Fibroblast of mammary gland (primary cell): ENCODE measurements at places on chromosomes 3 and 15.

- DNase-seq, result no peak
Observed at GRCh38 chr3:98733053-98733811, 29.9 kb upstream of the ST3GAL6 start.

- peak; percentile 38 for DNase-seq
Observed at GRCh38 chr15:31328428-31328968, 1.9 kb downstream of the KLF13 start.

- DNase-seq, result no peak
Observed at GRCh38 chr3:107201146-107201545, 176.1 kb upstream of the CCDC54 start.

GRCh38 chr3:67531181-67532101 is 123.0 kb downstream of the SUCLG2 start:
- DNase-seq, result peak; percentile 20

DNA sequence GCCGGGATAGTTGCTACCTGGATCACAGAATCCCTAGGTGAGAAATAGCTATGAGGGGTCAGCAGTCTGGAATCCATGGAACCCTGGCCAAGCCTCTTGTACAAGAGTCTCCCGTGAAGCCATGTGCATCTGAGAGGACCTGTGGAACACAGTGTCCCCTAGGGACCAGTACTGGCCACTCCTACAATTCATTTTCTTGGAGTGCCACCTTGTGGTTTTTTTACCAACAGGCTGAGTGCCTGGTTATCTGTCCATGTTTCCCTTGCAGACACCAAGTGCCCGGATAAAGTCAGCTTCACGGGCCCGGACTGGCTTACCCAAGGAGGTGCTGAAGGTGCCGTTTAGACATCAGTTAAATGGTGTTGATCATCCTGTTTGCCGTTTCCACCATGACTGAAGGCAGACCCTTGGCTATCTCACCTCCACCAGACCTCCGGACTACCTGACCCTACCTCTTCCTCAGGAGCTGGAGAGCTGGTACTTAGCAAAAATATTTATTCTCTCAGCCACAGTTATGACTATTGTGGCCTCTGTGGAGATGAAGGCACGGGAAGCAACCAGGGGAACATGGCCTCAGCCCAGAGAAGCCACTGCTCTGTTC is 93.9 kb downstream of the RBPMS2 start:
- DNase-seq, result peak; percentile 69

GRCh38 chr3:185257334-185257733 is 3.5 kb upstream of the EHHADH start:
- DNase-seq, result no peak

- DNase-seq, result peak; percentile 99
Observed at GRCh38 chr15:81312790-81313543, 11.0 kb downstream of the STARD5 start.

DNA sequence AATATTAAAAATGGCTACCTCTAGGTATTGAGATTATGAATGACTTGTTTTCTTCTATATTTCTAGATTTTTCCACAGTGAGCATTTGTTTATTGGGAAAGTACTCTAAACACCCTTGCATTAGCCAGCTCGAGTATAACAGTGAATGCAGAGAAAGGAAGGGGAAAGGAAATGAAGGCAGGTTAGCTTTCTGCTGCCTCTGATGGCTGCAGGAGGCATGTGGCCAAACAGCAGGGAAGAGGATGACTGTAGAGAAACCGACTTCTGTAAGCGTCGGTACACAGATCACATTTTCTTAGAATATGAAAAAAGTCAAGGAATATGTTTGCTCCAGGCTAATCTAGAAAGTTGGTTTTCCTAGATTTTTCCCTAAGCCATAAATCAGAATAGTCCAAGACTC is 19.8 kb downstream of the GNB5 start:
- DNase-seq, result peak; percentile 17

DNA sequence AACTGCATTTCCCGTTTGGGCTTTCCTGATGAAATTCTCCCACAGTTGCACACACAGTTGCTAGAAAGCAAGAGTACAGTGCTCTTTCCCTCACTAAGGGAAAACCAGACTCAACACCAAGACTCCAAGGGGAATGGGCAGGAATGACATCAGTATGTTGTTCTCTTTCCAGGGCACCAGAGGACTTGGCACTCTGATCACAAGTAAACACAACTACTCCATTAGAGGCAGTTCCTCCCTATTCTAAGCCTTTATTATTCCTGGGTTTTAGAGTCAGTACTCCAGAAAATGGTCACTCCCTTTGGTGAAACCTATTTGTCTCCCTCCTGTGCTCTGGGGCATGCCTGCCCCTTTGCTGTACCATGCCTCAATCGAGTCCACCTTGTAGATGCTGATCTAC is 52.3 kb upstream of the VGLL4 start:
- no peak for DNase-seq

GRCh38 chr15:91257746-91258414 is 157.8 kb downstream of the SV2B start:
- no peak for DNase-seq

DNA sequence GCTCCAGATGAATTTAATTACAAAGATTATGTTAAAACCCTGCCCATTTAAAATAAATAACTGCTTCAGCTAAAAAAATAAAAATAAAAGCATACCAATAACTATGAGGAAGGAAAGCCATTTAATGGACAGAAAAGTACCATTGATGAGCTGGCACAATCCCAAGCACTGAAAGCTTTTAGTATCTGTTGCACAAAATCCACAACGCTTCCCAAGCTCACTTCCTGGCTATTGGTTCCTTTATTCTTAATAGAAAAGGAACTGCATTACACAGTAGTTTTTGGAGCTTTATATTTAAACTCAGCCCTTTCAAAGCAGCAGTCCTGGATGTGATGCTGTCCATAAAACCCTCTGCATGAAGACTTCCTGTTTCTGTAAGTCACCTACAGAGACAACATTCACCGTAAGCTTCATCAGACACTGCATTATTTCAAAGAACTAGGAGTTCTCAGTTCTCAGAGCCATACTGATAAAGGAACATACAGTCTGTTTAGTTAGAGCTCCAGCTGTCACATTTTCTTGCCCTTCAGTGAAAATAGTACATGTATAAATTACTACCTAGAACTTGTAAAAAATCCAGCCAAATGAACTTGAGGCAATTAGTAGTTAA is 81.5 kb downstream of the CSNK1G1 start:
- DNase-seq, result no peak

DNA sequence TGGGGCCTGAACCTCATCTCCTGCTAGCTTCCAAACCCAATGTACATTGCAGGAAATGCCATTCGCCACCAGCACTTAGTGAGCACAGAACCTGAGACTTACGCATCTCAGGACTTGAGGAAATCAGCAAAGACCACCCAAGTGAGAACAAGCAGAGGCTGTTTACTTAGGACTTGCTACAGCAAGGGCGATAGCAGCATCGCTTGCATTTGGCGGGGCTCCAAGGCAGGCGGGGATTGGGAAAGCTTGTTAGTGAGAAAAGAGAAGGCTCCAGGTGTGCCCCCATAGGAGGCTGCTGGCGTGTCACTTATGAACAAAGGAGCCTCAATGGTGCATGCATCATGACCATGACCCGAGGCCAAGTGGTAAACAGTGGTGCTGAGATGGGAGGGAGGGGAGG is 19.7 kb downstream of the SLC6A20 start:
- DNase-seq, result no peak

- no peak for DNase-seq
Observed at GRCh38 chr3:195101927-195102608, 168.9 kb downstream of the XXYLT1 start.

- peak; percentile 40 for DNase-seq
Observed at GRCh38 chr3:56923526-56924224, 121.9 kb upstream of the ARHGEF3 start.

GRCh38 chr3:35438101-35438500 is 201.2 kb upstream of the ARPP21 start:
- DNase-seq, result no peak

- DNase-seq, result peak; percentile 59
Observed at GRCh38 chr3:152253514-152253913, 15.2 kb upstream of the MBNL1 start.

GRCh38 chr15:48722764-48723661 is 77.5 kb upstream of the FBN1 start:
- peak; percentile 95 for DNase-seq

- DNase-seq, result peak; percentile 89
Observed at GRCh38 chr3:53773611-53774368, 72.4 kb downstream of the CHDH start.

- peak; percentile 62 for DNase-seq
Observed at GRCh38 chr3:123559040-123559861, 25.6 kb downstream of the HACD2 start.
